ENCODE measurements at places on chromosomes 7 and 10.
A peak's percentile ranks its signal among the peaks of the same experiment; 100 is the strongest.

- DNase-seq, result no peak
Observed at GRCh38 chr10:7667262-7668141, 736 bp upstream of the ITIH5 start.

DNA sequence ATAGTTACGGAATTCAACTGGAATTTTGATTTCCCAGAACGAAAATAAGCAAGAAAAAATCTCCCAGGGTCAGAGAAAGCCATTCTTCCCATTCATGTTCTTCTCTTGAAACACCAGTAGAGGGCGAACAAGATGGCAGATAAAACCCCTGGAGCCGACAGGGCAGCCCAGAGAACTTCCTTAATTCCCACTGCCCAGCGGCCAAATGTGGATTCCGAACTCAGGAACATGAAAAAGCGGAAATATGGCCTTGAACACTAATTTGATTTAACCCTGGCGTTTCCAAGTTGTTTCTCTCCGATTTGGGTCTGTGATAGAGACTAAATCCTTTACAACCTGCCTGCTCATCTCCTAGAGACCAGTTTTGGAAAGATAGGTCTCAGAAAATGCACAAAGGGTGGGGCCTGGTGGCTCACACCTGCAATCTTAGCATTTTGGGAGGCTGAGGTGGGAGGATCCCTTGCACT lies 100.7 kb upstream of the WAC start:
- peak; percentile 37 for DNase-seq

- DNase-seq, result no peak
Observed at GRCh38 chr10:59027975-59028655, 148.3 kb upstream of the PHYHIPL start.

- DNase-seq, result no peak
Observed at GRCh38 chr10:73888514-73888913, 14.2 kb upstream of the CAMK2G start.

GRCh38 chr7:77368974-77369373 lies 47.2 kb downstream of the GSAP start:
- DNase-seq, result no peak

GRCh38 chr10:43822631-43823580 lies 174.2 kb upstream of the ZNF32 start:
- no peak for DNase-seq

DNA sequence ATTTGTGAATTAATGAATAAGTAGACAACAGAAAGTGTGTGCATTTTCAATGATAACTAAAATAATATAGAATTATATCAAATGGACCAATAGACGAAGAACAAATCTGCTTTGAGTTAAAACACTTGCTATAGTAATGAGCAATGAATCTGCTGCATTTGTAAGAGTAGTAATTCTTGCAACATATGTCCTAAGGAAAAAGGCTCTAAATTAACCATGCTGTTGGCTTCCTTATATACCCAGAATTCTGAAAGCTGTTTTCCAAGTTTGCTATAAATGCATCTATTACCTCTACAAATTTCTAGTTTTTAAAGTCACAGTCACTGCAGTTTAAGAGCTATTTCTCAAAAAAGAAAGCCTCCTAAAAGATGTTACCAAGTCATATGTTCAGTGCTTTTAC lies 20.5 kb upstream of the ANLN start:
- DNase-seq, result no peak

Measured in CD4-positive, alpha-beta T cell treated with Interleukin-21 for 1 hour (primary cell).